ENCODE measurements at places on chromosomes 2 and 18. TPM values are rescaled to one million over a fixed set of nuclear protein-coding genes. Genes with fewer than 3 reads are reported as not detected.
A peak's percentile ranks its signal among the peaks of the same experiment; 100 is the strongest.

VSNL1 gene
- total RNA-seq: not detected

DSEL gene
- 0.35 TPM for total RNA-seq

ABCA12 gene
- total RNA-seq: not detected

ALLC gene
- total RNA-seq: not detected

SERPINB12 gene
- total RNA-seq: not detected

CENPA gene
- total RNA-seq: 33.6 TPM

RAB6C gene
- total RNA-seq: not detected

FHOD3 gene
- total RNA-seq: not detected

ANAPC1 gene
- total RNA-seq: 149 TPM

TMEM163 gene
- total RNA-seq: not detected

SERPINB4 gene
- not detected for total RNA-seq

DNA sequence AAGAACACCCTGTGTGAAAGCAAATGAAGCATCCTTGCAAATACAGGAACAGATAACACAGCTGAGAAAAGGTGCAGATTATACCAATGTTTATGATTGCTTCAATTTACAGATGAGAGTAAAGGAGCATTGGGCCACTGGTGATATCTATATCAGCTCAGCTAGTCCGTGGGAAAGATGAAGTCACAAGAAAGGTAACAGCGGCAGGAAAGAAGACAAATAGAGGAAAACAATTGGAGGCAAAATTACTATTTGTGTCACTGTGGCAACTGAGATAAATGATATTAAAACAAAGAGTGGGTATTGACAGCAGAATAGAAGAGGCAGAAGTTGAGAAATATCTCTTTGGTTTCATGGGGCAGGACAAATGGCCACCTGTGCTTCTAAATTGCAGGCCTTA lies 121.2 kb upstream of the CAVIN2 start:
- no peak for DNase-seq

DNA sequence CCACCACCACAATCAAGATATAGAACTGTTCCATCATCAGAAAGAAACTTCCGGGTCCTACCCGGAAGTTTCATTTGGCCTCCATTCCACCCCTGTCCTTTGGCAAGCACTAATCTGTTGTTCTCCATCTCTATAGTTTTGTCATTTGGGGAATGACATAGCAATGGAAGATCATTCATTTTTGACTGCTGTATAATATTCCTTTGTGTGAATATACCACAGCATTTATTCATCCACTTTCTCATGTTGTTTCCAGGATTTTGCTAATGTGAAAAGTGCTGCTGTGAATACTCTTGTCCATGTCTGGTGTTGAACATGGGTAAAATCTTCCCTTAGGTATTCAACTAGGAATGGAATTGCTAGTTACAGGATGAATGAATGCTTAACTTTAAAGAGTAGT lies 53.1 kb downstream of the ACOXL start:
- no peak for DNase-seq

- DNase-seq: no peak
Measured at GRCh38 chr18:56570978-56571377, 67.4 kb downstream of the TXNL1 start.

- no peak for DNase-seq
Measured at GRCh38 chr2:133568172-133568571, at the start of gene NCKAP5. NCKAP5 (minus strand) TSS chr2:133568463; CDS start chr2:133517526, 50,937 bp downstream.

GRCh38 chr2:206693399-206694137 lies 24.6 kb downstream of the DYTN start:
- peak; percentile 6 for DNase-seq

GRCh38 chr18:30302181-30302580 lies 740.4 kb downstream of the DSC3 start:
- DNase-seq: no peak

GRCh38 chr2:202560200-202560599 lies 74.6 kb upstream of the FAM117B start:
- no peak for DNase-seq

GRCh38 chr18:74778191-74778847 lies 180.6 kb downstream of the ZNF407 start:
- DNase-seq: no peak

DNA sequence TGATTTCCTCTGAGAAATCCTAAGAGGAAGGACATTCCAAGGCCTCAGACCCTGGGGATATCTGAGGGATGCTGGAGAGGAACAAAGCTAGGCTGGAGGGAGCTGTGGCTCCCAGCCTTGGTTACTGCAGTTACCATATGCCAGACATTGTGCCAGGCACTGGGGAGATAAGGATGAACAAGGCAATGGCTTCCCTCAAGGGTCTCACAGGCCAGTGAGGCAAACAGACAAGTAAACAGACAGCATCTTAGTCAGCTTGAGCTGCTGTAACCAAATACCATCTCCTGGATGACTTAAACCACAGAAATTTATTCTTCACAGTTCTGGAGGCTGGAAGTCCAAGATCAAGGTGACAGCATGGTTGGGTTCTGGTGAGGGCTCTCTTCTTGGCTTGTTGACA lies 91.8 kb downstream of the SKA1 start:
- no peak for DNase-seq

DNA sequence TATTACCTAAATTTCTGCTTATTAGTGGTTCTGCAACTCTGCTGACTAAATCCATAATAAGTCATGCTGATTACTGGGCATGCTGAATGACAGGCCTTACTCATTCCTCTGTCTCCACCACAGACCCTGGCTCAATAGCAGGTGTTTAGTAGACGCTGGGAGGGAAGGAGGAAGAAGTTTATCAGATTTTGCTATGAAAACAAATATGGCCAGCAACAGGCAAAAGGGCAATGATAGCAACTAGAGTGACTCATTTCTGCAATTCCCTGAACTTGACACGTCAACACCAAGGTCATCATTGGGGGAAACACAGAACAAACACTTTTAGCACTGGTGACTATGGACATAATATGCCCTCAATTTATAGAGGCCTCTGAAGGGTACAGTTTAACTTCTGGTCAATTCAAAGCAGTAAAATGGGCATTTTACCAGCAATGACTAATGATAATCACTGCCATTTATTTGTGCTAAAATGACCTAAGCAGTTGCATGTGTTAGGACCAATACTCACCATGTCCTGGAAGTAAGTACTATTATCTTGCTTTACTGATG lies 35.2 kb downstream of the TMEM163 start:
- no peak for DNase-seq

- no peak for DNase-seq
Measured at GRCh38 chr2:23327416-23327815, 57.6 kb upstream of the KLHL29 start.

DNA sequence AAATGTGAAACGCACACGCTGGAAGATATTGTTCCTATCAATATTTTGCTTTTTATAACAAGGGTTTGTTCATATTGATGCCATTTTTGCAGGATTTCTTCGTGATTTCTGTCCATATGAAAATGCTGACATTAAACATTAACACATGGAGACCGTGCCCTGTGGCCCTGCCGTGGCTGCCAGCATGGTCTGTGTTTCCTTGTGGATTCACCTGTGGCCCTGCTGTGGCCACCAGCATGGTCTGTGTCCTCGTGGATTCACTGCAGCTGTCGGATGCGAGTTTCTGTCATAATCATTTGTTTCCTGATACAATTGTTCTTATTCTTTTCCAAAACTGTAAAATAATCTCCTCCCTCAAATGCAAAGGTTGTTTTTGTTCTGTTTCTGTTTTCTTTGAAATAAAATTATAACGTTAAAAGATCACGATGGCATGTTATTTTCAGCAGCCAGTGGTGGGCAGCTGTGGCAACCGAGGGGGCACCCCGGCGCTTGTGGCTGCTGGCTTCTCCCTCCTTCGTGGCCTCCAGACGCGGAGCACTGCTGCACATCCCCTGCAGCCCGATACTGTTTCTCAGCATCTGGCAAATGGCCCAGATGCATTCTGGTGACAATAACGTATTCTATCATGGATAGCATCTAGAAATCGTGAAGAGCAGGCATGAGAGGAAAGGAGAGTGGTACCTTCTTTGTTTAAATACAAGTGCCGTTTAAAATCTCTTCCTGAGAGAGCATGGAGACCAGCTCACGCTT lies 143.5 kb downstream of the PTGR3 start:
- DNase-seq: no peak

DNA sequence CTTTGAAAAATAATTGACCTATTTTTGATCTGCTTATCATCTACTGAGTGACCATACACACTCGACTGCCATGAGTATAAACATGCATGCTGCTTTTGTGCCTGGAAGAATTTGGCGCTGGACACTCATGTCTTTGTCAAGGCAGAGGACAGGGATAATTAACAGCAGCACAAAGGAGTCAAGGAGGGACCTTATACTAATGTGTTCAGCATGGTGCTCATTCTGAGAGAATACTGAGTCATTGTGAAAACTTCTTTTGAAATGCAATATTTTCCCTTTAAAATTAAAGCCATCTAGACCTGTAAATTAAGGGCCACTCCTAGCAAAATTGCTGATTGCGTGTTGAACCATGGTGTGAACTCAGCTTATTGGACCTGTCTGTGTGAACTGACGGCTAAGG lies 116.3 kb downstream of the ZNF532 start:
- DNase-seq: no peak

- DNase-seq: no peak
Measured at GRCh38 chr2:144213797-144214196, 306.1 kb downstream of the ZEB2 start.

- DNase-seq: no peak
Measured at GRCh38 chr2:101160454-101160853, 9.3 kb upstream of the TBC1D8 start.

DNA sequence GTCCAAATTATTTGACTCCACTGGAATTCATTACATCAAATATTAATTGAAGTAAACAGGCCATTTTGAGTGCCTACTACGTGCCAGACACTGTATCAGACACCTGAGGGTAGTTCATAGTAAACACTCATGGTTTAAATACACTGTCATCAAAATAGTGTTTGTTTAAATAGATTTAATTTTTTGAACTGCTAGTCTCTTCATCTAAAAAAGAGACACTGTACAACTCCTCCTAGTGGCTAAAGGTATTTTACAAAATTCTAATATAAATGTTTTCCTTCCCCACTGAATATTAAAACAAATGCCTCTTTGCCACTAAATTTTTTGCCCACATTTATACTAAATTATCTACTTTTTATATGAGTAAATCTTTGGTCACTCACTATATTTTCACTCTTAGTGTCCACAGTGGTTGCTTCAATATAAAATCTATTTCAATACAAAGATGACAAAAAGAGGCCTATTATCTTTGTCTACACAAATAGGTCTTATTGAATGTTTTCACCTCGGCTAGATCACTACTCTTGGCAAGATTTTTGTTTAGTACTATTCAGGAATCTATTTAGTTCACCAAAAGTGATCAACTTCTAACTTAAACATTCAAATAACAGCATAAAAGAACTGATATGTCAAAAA lies 122.1 kb downstream of the TMEM247 start:
- no peak for DNase-seq

GRCh38 chr2:222606306-222606705 lies 49.6 kb downstream of the FARSB start:
- no peak for DNase-seq

DNA sequence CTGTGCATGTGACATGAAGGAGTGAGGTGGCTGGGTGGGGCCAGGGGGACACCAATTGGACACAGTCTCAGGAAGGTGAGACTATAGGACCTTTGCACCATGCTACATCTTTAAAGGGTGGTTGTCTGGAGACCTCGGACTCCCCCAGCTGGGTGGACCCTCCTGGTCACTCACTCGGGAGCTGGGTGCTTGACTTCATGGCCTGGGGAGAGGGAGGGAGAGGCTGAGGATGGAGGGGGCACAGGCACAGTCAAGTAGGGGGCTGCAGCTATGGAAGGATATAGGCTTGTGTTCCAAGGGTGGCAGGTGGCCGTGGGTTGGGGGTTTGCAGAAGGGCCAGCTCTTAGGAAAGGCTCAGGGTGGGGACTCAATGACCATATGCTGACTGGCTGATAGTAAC lies 7.1 kb upstream of the CELF4 start:
- no peak for DNase-seq

- DNase-seq: no peak
Measured at GRCh38 chr18:78458356-78458755, 521.3 kb upstream of the SALL3 start.

DNA sequence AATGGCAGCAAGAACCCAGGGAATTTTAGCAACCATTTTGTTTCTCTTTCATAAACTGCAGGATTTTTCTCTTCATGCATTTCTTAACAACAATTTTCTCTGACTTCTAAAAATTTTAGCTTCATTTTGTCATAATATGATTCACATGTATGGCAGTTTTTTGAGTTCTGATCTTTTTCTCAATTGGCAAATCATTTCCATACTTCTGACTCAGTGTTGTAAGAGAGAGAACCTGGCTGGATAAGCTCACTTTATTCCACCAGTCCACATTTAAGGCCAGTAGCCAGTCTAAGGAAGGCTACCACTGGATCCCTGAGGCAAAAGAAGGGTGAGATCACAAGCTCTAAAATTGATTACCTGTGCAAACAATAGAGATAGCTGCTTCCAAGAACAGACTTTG lies 42.8 kb upstream of the COL3A1 start:
- DNase-seq: no peak

- DNase-seq: peak; percentile 91
Measured at GRCh38 chr2:73293534-73294171, at the start of gene EGR4. EGR4 (minus strand) TSS chr2:73293548; CDS start chr2:73293317, 231 bp downstream.

All from activated naive CD8-positive, alpha-beta T cell treated with anti-CD3 and anti-CD28 coated beads for 36 hours (primary cell).